ENCODE measurements at places on chromosomes 6 and 20. TPM values are rescaled to one million over a fixed set of nuclear protein-coding genes. Genes with fewer than 3 reads are reported as not detected.

RNF217 gene
- 7.2 TPM for total RNA-seq

MEI4 gene
- total RNA-seq, result not detected

TPD52L1 gene
- total RNA-seq, result 50.7 TPM

SRSF12 gene
- 1.6 TPM for total RNA-seq

GABRR2 gene
- 0.09 TPM for total RNA-seq

ZMYND8 gene
- total RNA-seq, result 14.8 TPM

TSPYL1 gene
- total RNA-seq, result 25.8 TPM

CTCFL gene
- total RNA-seq, result not detected

BPIFB2 gene
- total RNA-seq, result not detected

NRN1 gene
- 0.59 TPM for total RNA-seq

MATN4 gene
- total RNA-seq, result 0.16 TPM

SEL1L2 gene
- total RNA-seq, result not detected

RBBP8NL gene
- 1.3 TPM for total RNA-seq

SLC12A5 gene
- 11.1 TPM for total RNA-seq
